ENCODE measurements at places on chromosomes 12 and 14.

- no peak for DNase-seq
These were observed 1.4 kb downstream of the JPH4 start for GRCh38 chr14:23577004-23577681.

GRCh38 chr14:64688031-64688430, 16.2 kb upstream of the PLEKHG3 start:
- no peak for DNase-seq

DNA sequence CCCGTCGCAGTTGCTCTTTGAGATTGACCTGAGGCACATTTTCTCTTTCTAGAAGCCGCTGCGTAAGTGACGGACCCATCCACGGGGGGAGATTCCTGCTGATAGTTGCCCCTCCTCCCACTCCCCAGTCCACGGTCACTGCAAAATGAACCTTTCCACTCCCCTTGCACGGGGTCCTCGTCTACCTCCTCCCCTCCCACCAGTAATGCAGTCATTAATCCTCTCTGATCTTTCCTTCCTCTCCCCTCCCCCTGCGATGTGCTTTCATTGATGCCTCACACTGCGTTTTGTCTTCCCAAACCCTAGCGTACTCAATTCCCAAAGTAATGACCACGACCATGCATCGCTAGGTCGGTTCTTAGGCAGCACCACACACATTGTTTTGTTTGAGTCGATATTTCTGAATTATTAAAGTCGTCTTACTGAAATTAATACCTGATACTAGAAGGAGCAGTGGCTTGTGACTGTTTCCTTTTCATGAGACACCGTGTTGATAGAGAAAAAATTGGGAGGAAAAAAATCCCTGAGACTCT, 857 bp downstream of the ETNK1 start:
- peak; percentile 33 for DNase-seq

GRCh38 chr14:100093319-100093718, 28.1 kb downstream of the EVL start:
- no peak for DNase-seq

- peak; percentile 53 for DNase-seq
These were observed 198.7 kb upstream of the RASSF8 start for GRCh38 chr12:25759752-25760151.

- DNase-seq, result no peak
These were observed 103.7 kb downstream of the BCL11B start for GRCh38 chr14:99168330-99168729.

DNA sequence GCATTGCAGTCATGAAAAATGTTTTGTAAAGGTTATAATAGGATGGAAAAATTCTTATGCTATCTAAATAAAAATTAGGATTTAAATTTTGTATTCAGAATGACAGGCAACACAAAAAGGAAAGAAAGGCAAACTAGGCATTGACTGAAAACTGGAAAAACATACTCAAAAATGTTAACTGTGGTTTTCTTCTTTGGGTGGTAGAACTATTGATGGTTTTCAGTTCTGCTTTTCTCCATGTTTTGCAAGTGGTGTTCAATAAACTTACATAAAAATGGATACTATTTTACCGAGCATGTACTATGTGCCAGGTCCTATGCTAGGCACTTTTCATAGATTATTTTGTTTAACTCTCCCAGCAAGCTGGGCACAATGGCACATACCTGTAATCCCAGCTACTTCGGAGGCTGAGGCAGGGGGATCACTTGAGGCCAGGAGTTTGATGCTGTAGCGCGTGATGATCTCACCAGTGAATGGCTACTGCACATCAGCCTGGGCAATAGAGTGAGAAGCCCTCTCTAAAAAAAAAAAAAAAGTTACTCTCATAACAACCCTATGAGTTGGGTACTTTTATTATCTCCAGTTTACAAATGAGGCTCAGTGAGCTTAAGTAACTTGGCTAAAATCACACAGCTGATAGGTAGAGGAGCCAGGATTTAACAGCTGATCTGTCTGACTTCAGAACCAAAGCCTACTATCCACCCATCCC, 26.3 kb upstream of the TCP11L2 start:
- no peak for DNase-seq

DNA sequence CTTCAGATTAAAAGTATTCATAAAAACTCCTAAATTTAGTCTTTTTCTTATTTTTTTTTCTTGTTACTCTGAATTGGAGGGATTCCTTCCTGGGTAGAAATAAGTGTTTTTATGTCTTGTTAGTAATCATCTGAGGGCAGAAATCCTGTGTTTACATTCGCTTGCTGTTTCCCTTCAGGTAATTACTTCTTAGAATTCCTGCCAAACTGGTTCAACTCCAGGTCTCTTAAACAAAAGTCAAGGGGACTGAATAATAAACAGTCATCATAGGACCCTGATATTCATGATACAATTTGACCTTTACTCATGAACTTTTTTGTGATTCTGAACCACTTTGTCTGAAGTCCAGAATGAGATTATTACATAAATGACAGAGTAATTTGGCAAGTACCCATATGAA, 843.9 kb downstream of the FLRT2 start:
- no peak for DNase-seq

GRCh38 chr14:50312734-50313054, 570 bp downstream of the DMAC2L start:
- no peak for DNase-seq

DNA sequence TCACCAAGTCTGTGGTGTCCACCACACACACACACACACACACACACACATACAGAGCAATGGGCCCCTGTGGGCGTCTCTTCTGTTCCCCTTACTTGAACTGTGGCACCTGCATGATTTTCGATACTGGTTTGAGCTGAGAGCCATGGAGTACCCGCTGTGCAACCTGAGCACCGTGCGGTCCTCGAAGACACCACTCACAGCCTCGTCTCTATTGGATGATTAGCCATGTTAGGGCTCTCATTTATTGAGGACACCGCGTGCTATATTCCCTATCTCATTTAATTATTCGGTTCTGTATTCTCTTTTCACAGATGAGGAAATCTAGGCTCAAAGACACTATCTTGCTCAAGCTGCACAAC, 623 bp upstream of the C14orf132 start:
- DNase-seq, result no peak

DNA sequence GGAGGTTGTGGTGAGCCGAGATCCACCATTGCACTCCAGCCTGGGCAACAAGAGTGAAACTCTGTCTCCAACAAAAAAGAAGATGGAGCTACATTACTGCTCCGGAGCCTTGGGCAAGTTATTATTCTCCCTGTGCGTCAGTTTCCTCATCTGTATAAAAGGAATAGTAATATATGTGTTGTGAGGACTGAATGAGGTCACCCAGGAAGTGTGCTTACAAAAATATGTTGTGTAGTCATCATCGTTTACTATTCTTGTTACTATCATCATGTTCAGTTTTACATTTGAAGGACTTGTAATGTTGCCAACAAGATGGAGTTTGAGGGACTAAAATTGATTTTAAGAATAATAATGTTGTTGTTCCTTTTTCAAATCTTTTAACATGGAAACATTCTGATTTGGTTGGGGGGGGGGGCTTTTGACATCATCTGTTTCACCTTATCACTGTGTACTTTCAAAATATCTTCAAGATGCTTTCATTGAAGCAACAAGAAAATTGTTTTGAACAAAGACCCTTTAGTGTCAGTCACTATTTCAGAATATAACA, 156.8 kb downstream of the PDE3A start:
- peak; percentile 25 for DNase-seq

DNA sequence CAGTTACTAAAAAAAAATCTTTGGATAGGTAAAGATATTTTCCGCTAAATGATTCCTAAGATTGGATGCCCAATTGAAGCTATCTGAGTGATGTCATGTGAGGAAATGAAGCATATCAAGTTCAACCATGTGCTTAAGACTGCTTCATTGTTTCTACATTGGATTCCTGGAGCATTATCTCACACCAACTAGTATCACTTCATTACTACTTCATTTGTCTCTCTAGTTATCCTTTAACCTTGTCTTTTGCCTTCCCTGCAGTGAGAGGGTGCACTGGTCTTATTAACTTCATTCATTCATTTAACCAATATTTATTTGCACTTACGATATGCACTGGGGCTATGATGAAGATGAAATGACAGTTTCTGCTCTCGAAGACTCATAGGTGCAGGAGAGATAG, 198.1 kb downstream of the SLC38A4 start:
- peak; percentile 12 for DNase-seq

DNA sequence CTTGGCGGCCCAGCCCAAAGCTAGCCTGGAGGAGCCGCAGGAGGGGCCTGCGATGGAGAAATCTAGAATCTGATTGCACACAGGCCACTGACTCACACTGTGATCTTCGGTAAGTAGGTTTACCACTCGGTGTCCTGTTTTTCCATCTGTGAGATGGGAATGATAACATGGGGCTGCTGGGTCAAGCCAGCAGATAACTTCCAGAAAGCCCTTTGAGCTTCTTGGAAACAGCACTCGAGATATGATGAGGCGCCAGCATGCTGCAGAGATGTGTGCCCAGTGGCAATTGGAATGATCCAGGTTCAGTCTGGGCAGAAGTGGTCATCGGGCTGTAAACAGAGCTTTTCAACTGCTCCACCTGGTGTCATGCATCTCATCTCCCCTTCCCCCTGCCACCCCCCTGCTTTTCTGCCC, 771.3 kb upstream of the TBX3 start:
- no peak for DNase-seq

- no peak for DNase-seq
These were observed 24.6 kb downstream of the SINHCAF start for GRCh38 chr12:31301311-31301710.

DNA sequence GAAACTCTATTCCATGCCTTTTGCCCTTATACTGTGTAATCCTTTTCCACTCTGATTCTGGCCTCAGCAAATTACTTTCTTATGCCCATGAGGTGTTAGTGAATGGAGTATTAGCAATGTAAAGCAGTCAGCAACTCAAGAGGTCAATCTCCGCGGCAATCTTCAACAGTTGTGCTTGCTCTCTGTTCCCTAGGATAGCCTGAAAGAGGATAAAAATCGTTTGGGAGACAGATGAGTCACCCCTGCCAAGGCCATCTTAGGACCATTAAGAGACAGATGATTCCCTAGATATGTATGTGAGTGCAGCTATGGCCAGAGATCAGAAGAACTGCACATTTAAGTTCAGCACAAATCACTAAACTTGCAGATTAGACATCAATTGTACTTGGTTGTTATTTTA, 1145.8 kb downstream of the GALC start:
- no peak for DNase-seq
